ENCODE measurements at places on chromosomes 16 and 17.
A peak's percentile ranks its signal among the peaks of the same experiment; 100 is the strongest.

DNA sequence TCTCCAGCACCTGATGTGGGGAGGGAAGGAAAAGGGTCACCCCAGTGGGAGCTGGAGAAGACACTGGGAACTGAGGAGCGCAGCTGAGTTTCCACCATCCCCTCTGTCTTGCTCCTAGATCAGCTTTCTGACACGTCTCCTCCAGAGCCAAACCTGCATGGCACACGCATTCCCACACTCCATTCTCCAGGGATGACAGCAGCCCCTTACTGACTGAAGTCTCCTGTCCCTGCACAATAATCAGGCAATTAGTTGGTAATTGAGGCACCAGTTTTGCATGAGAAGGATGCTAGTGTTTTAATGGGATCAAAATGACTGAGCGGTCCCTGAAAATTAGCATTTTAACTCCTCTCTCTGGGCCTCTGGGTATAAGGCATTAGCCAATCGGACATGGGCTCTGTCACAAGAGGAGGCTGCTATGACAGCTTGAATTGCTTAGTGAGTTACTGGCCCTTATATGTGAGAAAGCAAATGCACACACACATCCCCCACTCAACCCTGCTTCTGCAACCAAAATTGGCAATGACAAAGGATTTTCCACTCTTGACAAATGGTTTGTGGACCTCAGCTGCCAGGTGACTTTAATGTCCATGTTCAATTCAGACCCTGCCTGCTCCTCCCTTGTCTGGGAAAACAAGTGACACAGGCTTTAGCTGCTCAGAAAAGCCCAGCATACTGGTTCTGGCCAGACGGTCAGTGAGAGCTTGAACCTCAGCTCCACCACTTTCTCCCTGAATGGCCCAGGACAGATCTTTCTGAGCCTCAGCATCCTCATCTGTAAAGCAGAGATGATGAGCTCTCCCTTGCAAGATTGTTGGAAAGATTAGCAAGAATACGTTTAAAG is 57.2 kb upstream of the SREBF1 start:
- DNase-seq, result peak; percentile 15

DNA sequence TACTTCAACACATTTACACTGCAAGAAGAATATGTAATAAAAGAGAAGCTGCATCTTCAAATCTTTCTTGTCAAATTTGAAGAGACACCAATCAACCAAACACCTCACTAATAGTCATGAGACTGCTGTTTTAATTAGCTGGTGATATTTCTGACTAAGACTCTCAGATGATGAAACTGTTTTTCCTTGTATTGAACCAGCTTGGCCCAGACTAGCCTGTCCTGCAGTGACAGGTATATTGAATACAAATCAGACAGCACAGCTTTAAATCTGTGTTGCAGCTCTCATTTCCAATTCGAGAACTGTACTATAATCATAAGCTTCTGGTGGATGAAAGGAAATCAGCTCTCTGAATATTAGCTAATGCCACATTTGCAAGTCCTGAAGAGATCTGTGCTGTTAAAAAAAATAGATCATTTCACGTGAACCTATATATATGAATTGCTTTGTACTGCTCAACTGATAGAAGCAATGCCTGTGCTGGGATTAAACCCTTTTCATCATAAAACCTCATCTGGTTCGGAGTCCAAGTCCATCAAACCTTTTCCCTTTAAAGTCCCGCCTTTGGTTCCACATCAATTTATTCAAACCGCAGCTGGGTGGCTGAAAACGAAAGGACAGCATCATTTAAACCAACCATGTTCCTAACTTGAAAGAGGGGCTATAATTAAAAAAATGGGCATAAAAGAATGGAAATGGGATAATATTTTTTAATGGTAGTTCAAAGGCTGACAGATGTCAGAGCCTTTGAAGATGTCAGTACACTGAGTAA is 306.2 kb downstream of the CEP112 start:
- no peak for DNase-seq

DNA sequence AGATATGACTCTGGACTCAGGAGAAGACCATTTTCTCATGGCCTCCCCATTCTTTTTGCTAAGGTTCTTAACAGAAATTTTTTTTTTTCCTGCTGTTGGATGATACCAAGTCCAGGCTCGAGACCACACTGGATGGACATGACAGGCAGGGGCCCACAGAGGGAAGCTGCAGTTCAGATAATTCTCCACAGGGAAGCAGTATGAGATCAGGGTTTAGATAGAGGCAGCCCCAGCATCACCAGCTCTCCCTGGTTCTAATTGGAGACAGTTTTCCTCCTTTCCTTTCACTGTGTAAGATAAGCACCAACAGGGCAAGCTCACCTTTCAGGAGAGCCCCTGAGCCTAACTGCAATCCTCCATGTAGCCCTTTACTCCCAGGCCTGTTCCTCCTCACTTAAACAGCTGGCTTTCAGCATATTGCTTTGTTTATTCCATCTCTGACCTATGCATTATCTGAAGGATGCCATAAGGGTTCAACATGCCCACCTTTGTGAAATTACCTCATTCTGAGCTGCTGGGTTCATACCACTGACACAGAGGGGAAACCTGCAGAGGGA is 108.1 kb downstream of the SNX11 start:
- no peak for DNase-seq

- no peak for DNase-seq
Observed at GRCh38 chr16:35745191-35745590, 2285.8 kb downstream of the TP53TG3F start.

DNA sequence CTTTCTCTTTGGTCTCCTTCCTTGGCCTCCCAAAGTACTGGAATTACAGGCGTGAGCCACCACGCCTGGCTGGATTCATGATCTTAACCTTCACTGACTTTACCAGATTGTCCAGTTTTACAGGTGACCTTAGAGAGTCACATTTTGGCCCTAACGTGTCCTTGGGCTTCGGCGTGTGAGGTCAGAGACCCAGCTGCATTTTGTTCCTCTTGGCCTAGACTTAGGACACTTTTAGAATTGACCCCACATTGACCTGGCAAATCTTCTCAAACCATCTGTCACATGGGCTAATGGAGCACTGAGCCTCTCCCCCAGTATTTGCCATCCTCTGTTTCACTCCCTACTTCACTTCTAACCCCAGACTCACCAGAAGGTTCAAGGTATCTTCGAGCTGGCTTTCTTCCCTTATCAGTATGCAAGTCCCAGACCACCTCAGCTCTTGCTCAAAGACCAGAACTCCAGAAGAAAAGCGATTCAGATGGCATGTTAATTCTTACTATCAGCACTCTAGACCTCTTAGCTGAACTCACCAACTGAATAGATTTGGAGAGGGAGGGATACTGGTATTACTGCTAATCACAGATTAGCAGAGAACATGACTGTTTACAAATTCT is 1.7 kb upstream of the CYTH1 start:
- DNase-seq, result peak; percentile 24

- no peak for DNase-seq
Observed at GRCh38 chr17:21034340-21035235, 8.2 kb downstream of the USP22 start.

- DNase-seq, result no peak
Observed at GRCh38 chr16:72894293-72895151, 153.4 kb downstream of the ZFHX3 start.

DNA sequence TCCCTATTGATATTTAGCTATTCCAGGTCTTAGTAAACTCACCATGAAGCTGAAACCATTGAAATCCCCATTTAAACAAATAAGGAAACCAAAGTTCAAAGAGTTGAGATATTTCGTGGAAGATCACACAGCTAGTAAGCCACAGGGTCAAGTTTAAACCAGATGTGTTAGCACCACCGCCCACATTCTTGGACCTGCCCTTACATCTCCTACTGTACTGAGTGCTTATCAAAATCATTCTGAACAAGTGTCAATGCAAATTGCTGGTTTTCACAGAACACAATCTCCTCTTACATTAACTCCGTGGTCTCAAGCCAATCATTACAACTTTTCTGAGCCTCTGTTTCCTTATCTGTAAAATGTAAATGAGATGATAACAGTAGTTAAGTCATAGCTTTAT is 676.2 kb downstream of the CDH11 start:
- DNase-seq, result no peak

GRCh38 chr17:66445229-66445628 is 142.8 kb downstream of the PRKCA start:
- no peak for DNase-seq

DNA sequence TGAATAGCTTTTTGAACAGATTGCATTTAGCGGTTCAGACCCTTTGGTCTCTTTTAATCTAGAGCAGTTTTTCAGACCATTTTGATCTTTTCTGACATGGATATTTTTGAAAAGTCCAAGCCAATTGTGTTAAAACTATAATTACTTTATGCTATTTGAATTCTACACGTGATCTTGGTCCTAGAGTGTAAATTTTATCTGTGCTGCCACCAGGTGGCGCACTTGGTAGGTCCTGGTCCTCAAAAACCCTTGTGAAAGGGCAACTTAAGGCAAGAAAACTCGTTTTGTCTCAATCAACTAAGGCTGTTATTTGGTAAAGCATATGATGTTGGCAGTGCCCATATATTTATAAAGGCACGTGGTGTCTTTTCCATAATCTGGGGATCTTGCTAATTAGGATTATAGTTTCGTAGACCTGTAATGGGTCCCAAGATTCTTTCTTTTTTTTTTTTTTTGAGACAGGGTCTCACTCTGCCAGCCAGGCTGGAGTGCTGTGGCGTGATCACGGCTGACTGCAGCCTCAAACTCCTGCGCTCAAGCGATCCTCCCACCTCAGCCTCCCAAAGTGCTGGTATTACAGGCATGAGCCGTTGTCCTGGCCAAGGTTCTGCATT is 43.9 kb upstream of the TEX2 start:
- DNase-seq, result peak; percentile 83

DNA sequence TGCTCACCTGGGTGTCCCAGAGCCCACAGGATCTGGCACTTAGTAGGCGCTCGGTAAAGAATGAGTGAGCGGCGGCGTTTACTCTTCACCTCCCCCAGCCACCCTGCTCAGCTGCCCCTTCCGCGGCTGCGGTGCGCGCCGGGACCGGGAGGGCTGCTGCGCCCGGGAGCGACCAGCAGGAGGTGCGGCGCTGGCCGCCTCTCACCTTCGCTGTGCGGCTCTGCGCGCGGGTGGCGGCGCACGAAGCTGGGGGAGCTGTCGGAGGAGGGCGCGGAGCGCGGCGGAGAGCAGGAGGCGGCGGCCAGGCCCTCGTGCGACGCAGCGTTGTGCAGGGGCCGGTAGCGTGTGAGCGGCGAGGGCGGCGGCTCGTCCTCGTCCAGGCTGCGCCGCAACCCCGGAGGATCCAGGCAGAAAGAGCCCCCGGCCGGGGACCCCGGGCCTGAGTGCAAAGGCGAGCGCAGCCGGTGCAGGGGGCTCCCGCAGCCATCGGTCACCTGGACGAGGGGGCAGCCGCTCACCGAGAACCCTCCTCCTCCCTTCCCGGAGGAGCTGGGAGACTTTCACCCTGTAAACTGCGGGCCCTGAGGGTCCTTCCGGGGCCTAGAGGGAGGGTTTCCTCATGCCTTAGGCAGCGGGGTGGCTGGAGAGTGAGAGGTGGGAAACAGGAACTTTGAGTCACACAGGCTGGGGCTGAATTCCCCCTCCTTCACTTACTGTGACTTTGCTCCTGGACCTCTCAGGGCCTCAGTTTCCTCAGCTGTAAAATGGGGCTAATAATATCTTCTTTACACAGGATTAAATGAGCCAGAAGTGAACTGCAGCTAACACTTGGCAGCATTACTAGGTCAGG is 12.5 kb downstream of the SAMD14 start:
- DNase-seq, result peak; percentile 89

GRCh38 chr17:67615011-67615561 is 102.7 kb upstream of the NOL11 start:
- no peak for DNase-seq

GRCh38 chr16:57616876-57617275 is 11.6 kb upstream of the ADGRG1 start:
- DNase-seq, result peak; percentile 14

GRCh38 chr17:80358131-80358530 is 56.8 kb upstream of the ENDOV start:
- DNase-seq, result peak; percentile 26

DNA sequence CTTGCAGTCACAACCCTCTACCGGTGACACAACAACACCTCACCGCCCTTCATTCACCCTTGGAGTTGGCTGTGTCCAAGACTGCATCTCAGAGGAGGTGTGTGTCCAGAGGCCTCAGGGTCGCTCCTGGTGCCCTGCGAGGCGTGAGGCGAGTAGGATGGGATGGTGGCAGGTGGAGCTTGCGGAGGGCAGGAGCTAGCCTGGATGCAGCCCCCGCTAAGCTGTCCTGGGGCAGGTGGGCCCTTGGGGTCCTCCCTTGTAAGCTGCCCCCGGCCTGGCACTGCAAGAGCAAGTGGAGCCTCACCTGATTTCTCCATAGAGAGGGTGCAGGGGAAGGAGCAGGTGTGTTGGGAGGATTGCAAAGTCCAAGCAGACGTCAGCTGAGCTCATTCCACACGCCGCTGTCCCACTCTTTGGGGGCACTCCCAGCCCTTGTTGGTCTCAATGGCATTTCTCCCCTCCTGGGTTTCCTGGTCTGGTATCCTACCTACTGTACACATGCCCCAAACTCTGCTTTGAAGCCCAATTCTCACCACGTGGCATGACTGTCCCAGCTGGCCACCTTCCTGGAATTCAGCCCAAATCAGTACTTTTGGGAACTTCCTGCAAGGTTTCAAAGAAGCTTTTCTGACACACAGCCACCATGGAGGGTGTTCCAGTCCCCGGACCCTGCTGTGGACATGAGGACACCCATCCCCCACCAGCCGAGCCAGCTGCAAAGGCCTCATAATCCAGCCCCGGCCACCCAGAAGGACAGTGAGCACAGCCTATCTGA is 18.1 kb upstream of the ICAM2 start:
- no peak for DNase-seq

DNA sequence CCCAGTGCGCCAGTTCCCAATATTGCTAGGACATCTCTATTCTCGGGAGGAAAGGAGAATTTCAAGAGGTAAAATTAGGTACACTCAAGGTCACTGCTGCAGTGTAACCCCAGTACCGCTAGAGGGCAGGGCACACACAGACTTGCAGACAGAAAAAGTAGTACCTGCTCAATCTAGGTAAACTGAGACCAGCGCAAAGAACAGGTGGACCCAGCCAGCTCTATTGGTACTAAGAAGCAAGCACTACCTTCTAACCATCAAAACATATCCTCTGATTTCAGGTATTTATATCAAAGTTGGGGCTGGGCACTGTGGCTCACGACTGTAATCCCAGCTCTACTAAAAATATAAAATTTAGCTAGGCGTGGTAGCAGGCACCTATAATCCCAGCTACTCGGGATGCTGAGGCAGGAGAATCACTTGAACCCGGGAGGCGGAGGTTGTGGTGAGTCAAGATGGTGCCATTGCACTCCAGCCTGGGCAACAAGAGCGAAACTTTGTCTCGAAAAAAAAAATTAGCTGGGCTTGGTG is 3.6 kb upstream of the WDR81 start:
- peak; percentile 67 for DNase-seq

DNA sequence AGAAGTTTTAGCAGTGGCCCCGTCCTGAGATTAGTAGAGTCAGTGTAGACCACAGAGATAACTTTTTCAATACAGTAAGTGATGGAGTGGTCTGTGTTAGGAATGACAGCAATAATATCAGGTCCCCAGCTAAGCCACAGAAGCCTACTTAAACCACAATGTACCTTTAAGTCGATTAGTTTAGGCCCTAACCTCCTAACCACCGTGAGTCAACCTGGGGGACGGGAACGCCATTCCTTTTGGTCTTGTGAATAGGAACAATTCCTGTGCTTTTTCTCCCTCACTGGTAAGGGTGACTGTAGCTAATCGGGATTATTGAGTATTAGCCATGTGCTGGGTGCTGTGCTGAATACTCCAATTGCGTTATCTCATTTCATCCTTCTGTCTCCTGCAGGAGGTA is 14.0 kb downstream of the YPEL2 start:
- DNase-seq, result no peak

GRCh38 chr16:19781226-19781625 is 63.2 kb downstream of the IQCK start:
- DNase-seq, result no peak

GRCh38 chr17:27862004-27862403 is 31.2 kb downstream of the LYRM9 start:
- no peak for DNase-seq

Measured in aorta (tissue), 5 donors.